ENCODE measurements at places on chromosomes 12 and 14.

GRCh38 chr12:14836336-14837210 is 6.8 kb downstream of the ART4 start:
- peak; percentile 93 for DNase-seq

DNA sequence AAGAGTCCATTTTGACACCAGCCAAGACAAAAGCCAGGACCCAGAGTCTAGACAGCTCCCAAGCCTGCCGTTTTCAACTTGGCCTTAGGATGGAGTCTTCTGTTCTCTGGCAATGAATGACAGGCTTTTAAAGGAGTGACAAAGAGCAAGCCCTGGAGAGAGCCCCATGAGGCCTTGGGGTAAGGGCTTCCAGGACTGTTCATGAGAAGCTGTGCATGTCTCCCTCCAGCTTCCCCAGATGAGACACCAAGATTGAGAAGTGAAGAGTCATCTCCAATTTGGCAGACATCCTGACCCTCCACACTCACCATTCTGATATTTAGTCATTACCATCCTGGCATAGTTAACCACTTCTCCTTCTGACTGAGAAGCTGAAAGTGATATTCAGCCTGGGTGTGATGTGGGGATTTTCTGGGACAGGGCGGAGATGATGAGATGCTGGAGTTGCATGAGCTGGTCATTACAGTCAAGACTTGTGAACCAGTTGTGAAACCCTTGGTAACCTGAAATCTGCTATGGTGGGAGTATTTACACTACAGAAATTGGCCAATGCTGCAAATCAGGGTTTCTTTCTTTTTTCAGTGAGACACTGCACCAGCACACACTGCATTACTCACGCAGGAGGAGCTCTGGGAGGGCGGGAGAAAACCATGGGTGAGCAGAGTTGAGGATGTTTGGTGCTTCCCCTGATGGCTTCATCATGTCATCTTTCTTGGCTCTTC is 77.8 kb downstream of the VCPKMT start:
- peak; percentile 100 for DNase-seq

DNA sequence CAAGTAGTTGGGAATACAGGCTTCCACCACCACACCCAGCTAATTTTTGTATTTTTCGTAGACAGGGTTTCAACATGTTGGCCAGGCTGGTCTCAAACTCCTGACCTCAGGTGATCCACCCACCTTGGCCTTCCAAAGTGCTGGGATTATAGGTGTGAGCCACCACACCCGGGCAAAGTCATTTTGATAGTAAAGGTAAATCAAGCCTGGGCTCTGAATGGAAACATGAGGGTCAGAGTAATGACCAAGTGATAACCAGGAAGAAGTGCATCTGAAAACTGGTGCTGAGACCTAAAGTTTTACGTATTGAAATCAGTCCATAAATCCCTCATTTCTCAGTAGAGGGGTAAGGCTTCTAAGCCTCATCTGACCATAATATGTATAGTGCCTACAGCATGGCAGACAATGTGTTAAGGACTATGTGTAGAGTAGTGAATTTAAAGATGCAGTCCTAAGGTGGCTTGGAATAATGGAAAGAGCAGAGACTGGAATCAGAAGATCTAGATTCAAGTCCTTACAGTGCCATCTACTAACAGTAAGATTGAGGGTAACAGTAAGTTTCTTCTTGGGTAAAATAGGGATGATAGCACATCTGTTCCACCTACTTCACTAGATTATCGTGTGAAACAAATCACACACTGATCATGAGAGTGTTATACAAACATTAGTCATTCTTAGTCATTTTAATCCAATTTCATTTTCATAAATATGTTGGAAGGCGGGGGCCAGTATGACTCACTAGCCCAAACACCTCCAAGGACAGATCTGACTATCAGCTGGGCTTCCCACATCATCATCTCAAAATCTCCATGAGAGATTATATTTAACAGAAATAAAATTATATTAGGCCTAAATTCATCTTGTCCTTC is 11.2 kb downstream of the MAP4K5 start:
- DNase-seq: peak; percentile 88

DNA sequence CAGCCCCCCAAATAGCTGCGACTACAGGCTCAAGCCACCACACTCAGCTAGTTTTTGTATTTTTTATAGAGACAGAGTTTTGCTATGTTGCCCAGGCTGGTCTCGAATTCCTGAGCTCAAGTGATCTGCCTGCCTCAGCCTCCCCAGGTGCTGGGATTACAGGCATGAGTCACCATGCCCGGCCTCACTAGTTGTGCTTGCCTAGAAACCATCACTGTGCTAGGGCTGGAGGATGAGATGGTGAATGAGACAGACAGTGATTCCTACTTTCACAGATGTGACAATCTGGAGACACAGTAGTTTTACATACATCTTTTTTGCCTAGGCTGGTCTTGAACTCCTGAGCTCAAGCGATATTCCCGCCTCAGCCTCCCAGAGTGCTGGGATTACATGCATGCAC is 7.5 kb upstream of the MSI1 start:
- no peak for DNase-seq

DNA sequence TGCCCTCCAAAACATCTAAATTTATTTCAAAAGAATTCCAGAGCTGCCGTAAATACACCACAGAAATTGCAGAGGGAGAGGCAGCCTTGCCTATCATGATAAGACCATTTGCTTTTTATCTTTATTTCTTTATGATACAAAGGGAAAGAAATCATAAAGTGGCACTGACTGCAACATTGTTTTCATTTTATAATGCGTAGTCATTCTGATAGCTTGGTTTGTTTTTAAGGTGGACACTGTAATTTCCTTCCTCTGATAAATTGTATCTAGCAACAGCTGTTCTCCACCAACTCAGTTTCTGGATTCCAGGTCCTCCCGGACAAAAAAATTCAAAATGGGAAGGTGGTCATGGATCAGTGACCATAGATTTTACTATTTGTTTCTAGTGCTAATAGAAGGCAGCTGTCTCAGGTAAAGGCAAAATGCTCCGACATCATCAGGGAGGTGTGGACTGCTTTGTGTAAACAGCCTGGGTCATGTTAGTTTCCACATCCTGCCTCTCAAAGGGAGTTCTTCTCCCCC is 623 bp upstream of the TSPAN8 start:
- DNase-seq: no peak

GRCh38 chr14:50600849-50601248 is 40.9 kb downstream of the ATL1 start:
- no peak for DNase-seq

DNA sequence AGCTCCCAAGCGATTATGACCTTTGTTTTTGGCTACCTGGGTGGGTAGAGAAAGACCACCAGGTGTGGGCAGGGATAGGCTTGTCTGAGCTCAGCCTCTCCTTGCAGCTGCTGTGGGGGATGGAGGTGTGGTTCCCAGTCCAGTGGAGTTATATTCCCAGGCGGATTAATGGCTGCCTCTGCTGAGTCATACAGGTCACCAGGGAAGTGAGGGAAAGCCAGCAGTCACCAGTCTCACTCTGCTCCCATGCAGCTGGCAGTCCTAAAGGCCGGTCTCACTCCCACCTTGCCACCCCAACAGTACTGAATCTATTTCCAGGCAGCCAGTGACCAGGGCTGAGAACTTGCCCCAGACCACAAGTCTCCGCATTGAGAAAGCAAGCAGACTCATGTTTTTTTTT is 399.2 kb downstream of the VRK1 start:
- no peak for DNase-seq

- no peak for DNase-seq
These were observed 11.8 kb downstream of the SLC6A12 start for GRCh38 chr12:202081-202731.

- DNase-seq: peak; percentile 20
These were observed 320.6 kb upstream of the TBX3 start for GRCh38 chr12:115004470-115005146.

DNA sequence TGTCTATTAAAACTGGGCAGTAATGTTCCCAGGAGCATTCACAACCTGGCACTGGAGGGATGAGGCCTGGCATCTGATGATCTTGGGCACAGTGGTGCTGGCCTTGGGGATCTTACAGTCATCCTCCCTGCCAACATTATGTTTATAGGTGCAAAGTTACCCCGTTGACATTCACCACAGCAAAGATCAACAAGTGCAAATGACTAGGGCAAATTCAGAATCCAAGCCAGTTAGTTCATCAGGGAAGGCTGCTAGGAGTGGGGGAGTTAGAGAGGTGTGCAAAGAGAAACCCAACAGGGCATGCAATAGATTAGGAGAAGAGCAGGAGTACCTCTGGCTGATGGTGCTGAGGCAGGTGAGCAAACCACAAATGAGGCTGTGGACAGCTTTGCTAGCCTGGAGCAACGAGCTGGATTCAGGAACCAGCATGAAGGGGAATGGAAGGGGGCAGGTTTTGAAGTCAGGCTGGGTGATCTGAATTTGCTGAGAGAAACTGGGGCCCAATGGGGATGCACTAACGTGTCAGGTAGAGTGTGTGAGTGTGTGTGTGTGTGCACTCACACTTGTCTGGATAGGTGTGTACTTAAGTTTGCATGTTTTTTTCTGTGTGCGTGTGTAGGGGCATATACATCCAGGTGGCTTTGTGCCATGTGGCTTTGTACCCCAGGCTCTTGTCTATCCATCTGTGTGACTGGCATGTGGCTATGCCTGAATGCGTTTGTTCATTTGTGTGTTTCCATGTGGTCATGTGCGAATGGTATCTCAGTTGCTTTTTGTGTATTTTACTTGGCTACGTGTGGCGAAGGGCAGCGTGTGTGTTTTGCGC is 1.6 kb downstream of the CISTR start:
- DNase-seq: no peak

DNA sequence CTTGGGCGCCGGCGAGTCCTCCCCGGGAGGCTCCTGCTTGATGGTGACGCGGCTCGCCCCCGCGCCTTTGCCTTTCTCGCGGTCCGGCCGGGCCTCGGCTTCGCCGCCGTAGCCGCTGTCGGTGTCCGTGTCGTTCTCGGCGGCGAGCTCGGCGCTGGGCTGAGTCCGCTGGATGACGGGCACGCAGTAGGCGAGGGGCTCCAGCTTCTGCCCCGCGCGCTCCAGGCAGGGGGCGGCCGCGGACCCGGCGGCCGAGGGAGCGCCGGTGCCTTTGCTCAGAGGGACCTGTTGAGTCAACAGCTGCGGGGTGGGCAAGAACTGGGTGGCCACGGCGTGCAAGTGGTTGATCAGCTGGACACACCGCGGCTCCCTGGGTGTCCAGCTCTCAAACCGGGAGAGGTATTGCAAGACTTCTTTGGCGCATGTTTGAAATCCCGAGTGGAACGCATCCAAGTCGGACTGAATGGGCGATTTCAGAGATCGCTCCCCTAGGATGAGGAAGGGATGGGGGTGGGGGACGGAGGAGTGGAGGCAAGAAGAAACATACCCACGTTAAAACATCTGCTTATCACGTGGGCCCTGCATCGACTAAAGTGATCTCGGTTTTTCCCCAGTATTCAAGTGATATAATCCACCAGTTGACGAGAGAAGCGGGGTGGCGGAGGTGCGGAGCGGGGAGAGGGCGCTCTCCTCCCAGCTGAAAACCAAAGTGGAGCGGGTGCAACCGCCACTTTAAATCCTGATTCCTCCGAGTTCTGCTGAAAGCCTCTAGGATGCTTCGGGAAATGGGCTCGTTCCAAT is 2.0 kb downstream of the BHLHE41 start:
- DNase-seq: peak; percentile 72

DNA sequence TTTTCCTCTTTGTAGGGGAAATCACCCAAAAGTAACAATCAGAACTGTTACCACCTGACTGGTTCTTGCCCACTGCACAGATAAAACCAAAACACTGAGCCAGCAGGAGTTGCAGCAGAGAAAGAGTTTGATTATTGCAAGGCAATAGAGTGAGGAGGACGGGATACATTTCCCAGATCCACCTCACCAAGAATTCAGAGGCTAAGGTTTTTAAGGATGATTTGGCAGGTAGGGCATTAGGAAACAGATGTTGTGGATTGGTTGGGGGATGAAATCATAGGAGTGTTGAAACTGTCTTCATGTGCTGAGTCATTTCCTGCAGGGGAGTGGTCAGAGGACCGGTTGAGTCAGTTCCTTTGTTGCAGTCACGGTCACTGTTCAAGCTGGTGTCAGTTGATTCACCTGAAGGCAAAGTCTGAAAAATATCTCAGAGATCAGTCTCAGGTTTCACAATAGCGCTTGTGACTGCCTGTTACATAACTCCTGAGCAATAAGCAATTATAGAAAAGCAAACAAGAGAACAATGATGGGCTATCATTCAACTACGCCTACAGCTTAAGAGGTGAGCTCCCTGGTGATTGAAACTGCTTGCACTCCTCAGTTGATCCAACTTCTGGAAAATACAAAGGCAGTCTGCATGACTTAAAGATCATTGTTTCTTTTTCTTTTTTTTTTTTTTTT is 20.3 kb upstream of the AMN1 start:
- DNase-seq: peak; percentile 93

GRCh38 chr12:68614105-68614679 is 3.5 kb downstream of the RAP1B start:
- DNase-seq: no peak

DNA sequence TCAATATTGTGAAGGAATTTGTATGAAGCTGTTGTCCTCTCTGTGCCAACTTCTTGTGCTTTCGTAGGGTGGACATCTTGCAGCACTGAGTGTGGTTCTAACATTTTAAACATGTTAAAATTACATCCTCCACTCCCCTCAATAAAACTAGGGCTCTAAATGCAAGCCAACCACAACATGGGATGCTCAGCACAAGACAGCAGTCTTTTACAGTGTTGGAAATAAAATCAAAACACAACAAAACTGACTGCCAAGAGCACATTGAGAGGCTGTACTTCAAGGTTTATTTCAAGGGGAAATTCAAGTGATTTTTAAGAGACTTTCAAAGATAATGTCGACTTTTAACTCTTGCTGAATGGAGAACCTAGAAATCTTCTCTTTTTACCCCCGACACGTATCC is 396.9 kb downstream of the TMTC2 start:
- DNase-seq: no peak

DNA sequence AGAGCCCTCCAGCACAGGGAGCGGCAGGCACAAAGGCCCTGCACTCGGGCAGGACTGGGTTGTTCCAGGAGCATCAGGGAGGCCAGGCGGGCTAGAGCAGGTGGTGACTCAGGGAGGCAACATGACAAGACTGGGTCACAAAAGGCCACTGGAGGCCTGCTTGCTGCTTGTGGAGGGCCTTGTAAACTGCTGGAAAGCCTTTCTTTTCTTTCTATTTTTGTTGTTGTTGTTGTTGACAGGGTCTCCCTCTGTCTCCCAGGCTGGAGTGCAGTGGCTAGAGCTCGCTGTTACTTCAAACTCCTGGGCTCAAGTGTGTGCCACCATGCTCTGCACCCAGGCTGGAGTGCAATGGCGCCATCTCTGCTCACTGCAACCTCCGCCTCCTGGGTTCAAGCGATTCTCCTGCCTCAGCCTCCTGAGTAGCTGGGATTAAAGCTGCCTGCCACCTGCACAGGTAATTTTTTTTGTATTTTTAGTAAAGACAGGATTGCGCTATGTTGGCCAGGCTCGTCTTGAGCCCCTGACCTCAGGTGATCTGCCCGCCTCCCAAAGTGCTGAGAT is 11.8 kb upstream of the RCOR1 start:
- peak; percentile 45 for DNase-seq

- DNase-seq: no peak
These were observed 102.4 kb upstream of the ATF1 start for GRCh38 chr12:50661300-50662115.

GRCh38 chr12:116398193-116398592 is 120.7 kb upstream of the MED13L start:
- DNase-seq: no peak

- DNase-seq: peak; percentile 67
These were observed 54.7 kb upstream of the PLEKHG3 start for GRCh38 chr14:64649383-64649998.

- DNase-seq: no peak
These were observed 8.8 kb upstream of the FOXG1 start for GRCh38 chr14:28757786-28758185.

GRCh38 chr14:93430315-93431035 is at the start of gene UNC79:
Gene UNC79 (plus strand): TSS chr14:93430939. CDS start chr14:93431030, 91 bp downstream.
- DNase-seq: no peak
